ENCODE measurements at places on chromosomes 6 and 20.

DNA sequence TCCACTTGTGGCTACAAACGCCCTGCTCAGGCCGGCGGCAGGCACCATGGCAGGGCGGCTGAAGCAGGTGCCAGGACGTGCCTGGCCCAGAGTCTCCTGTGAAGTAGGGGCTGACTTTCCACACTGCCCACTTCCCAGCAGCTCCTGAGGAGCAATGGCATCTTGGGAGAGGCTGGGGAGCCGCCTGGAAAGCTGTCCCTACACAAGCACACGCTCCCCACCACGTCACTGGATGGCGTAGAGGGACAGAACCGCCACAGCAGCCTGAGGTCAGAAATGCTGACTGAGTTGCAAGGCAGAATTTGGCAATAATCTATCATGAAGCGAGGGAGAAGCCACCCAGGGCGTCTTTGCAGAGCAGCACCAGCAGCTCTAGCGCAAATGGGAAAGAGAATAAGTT lies 86.3 kb downstream of the NINL start:
- DNase-seq, result no peak

- no peak for DNase-seq
Observed at GRCh38 chr20:50721881-50722281, 9.5 kb upstream of the PARD6B start.

DNA sequence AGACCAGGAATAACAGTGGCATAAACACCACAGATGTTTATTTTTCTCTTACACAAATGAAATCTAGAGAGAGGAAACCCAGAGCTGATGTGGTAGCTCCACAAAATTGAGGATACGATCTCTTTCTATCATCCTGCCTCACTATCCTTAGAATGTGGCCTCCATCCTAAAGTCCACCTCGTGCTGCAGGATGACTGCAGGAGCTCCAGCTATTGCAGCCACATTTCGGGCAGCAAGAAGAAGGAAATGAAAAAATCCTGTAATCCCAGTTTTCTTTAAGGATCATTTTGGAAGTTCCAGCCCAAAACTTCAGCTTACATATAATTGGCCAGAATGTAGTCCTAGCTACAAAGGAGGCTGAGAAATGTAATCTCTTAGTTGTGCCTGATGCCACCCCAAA lies 41.2 kb upstream of the ARFGEF2 start:
- no peak for DNase-seq

DNA sequence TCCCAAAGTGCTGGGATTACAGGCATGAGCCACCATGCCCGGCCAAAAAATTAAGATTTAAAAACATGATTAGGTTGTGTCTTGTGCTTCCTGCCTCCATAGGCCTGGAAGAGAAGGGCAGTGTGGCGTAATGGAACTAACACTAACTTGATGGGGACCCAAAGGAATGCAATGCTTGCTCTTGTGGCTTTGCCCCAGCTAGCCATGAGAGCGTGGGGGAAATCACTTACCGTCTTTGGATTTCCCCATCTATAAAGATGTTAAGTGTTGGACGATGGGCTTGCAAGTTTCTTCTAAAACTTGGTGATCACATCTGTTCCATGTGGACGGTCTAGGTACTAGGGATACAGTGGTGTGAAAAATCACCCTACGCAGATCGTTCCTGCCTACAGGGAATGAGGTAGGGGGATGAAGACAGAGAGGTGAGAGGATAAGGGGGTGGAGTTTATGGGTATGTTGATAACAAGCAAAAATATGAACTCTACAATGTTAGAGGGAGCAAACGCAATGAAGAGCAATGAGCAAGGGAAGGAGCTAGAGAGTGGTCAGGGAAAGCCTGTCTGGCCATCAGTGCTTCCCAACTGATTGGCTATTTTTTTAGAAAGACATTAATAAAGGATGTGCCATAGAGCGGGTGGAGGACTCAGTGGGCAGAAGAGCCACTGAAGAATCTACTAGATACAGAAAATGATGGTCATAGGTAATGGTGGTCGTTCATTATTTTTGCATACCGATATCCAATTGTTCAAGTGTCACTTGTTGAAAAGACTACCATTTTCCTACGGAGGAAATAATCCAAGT lies 165.2 kb downstream of the BCAS1 start:
- DNase-seq, result no peak

DNA sequence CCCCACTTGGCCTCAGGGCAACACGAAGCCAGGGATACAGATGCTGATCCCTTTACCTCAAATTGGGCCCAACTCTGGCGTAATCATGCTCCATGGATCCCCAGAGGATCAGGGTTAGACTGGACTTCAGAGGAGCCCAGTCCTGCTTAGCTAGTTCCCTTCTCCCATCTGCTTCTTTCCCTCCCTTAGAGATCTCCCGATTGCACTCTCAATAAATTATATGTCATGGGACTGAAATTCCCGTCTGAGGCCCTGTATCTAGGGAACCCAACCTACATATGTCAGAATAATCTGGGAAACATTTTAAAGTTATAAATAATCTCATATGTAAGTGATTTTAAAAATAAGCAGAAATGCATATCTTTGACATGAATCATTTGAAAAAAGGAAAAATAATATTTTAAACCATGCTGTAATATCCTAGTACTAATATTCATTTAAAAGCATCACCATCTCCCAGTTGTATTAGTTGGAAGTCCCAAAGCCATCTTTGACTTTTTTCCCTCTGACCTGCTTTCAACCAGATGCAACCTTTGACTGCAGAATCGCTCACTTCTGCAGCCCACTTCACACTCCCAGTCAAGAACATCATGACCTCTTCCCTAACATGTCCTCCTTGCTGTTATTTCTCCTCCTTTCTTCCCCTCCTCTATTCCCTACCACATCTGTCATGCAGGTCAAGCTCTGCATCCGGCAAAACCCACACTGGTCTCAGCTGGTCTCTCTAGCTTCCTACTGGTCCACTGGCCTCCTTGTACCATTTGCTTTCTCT lies 393.6 kb downstream of the BTBD3 start:
- no peak for DNase-seq

- DNase-seq, result no peak
Observed at GRCh38 chr6:14180609-14181008, 63.0 kb downstream of the CD83 start.

GRCh38 chr6:166488701-166489100 lies 97.8 kb downstream of the RAMACL start:
- no peak for DNase-seq

DNA sequence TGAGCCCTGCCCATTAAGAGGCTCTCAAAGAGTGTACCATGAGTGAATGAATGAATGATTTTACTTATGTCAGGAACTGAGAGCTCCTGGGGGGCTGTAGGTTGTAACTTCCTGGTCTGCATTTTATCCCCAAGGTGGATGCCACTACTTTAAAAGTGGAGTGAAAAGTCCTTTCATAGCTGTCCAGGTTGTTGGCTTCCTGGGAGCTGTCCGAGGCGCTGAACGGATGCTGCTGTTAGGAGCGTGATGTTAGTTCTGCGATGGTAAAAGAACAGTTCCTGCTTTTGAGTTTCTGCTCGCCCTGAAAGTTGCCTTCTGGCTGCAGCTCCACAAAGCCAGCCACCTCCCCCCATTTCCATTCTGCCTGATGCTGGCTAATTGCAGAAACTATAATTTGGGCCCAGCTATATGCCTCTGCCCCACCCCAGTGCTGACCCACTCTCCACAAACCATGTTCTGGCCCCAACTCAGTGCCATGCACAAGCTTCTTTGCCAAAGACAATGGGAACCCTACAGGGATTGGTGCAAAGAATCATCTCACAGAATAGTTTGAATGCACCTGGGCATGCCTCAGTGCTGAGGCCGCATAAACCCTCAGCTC lies 330.9 kb upstream of the CDH4 start:
- DNase-seq, result no peak

DNA sequence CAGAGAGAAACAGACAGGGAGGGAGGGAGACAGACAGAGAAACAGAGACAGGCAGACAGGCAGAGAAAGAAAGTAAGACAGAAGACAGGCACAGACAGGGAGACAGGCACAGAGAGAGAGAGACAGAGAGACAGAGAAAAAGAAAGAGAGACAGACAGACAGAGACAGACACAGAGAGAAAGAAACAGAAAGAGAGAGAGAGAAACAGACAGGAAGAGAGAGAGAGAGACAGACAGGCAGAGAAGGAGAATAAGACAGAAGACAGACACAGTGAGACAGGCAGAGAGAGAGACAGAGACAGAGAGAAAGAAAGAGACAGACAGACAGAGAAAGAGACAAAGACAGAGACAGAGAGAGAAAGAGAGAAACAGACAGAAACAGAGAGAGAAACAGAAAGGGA lies 754.8 kb upstream of the DEFB115 start:
- DNase-seq, result no peak

DNA sequence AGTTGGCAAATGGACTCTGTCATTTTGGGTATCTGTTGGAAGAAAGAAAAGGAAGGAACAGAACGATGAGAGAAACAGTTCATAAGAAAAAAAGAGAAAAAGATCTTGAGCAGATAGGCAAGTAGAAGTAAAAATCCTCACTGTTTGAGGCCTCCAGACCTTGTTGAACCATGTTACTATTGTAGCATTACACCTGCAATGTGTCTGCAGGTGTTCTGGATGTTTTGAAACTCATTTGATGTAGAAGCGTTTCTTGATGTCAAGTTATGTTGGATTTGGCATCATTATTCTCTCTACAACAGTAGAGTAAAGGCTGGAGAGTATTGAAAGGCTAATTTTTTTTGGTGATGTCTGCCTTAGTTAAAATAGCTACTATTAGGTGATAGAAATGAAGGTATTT lies 108.7 kb downstream of the CARMIL1 start:
- DNase-seq, result no peak

DNA sequence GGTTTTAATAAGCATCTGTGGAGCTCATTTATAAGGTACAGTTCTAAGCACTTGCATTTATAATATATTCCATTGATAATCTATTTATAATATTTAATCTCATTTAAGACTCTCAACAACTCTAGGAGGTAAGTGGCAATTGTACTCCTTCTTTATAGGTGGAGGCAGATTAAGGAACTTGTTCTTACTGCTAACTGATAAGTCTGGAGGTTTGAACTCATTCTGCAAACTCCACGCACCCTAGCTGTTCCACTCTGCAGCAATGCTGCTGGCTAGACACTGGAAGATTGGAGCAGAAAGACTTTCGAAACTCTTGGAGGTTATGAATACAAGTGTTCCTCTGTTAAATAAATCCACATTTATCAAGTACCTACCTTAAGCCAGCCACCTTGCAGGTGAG lies 793 bp upstream of the HDAC2 start:
- no peak for DNase-seq

Data from HS-5 (cell line).